ENCODE measurements at places on chromosomes 6 and 20.

DNA sequence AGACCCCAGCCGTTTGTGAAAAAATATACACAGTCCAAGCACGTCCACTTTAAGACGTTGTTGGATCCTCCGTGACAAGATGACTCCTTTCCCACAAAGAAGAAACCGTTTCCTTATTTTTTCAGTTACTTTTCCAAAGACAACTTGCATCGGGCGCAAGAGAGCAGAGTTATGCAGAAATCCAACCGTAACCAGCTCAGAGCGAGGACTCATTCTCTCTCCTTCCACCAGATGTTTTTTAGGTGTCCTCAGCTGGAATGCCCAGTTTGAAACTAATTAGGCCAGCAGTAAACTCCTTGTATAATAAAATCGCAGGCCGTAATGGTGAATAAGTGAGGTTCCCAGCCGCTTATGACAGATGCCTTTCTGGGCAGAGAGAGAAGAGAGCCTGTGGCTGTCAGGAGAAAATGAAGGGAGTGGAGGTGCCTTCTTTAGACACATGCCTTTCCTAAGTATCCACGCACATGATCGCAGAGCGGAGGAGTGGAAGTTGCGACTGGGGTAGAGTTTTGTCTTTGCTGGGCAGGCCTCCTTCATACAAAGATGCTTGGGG lies 2.8 kb downstream of the EYA2 start:
- no peak for DNase-seq

DNA sequence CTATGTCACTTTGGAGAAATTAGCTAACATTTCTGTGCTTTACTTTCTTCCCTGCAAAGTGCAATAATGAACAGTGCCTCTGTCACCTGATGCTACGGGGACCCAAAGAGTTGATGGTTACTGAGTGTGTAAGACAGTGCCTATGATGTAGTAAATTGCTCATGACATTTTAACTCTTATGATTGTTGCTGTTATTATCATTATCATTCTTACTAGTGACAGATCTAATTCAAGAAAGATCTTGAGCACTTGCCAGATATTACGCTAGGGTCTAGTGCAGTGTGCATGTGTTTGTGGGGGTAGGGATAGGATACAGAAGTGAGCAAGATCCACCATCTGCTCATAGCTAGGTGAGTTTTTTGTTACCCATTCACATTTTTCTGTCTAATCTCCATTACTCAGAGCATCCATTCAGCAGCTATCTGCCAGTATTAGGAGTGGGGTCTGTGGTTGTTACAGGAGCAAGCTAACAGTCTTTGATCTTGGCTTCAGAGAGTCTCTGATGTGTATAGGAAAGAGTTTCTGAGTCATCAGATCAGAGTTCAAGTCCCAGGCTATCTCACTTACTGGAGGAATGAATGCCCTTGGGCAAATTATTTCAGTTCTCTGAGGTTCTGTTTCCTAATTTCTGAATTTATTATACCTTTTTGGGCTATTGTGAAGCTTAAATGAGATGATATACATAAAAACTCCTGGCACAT lies 33.1 kb upstream of the DAAM2 start:
- DNase-seq, result no peak

DNA sequence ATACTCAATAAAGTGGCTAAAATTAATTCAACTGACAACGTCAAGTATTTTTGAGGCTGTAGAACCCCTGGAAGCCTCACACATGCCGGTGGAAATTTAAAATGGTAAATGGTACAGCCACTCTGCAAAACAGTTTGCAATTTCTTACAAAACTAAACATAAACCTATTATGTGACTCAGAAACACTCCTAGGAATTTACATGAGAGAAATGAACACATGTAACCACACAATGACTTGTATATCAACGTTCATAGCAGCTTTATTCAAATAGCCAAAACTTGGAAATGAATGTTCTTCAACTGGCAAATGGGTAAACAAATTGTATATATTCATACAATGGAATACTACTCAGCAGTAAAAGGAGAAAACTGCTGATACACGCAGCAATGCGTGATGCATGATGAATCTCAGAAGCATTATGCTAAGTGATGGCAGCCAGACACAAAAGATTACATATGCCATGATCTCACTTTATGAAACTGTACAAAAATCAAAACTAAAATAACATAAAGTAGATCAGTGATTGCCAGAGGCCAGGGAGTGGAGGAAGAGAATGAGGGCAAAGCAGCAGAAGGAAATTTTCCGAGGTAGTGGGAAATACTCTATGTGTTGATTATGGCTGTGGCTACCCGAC lies 112.5 kb downstream of the FAM50B start:
- no peak for DNase-seq

DNA sequence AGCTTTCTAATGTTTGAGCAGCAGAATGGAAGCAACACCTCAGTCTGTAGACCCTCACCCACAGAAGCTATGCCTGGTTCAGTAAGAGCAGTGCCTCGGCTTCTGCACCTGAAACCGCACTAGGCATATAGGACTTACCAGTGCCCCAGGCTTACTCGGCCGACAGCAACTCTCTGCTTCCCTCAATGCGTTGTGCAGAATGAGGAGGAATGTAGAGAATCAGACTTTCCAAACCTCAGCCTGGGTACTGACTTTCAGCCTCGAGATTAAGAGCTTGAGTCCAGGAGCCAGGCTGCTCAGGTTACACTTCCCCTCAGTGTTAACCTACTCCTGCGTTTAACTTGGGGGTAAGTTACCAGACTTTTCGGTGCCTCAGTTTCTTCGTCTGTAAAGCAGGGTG lies 8.6 kb downstream of the EYA2 start:
- no peak for DNase-seq

- no peak for DNase-seq
These were observed 45.5 kb upstream of the RNF146 start for GRCh38 chr6:127221201-127221600.

DNA sequence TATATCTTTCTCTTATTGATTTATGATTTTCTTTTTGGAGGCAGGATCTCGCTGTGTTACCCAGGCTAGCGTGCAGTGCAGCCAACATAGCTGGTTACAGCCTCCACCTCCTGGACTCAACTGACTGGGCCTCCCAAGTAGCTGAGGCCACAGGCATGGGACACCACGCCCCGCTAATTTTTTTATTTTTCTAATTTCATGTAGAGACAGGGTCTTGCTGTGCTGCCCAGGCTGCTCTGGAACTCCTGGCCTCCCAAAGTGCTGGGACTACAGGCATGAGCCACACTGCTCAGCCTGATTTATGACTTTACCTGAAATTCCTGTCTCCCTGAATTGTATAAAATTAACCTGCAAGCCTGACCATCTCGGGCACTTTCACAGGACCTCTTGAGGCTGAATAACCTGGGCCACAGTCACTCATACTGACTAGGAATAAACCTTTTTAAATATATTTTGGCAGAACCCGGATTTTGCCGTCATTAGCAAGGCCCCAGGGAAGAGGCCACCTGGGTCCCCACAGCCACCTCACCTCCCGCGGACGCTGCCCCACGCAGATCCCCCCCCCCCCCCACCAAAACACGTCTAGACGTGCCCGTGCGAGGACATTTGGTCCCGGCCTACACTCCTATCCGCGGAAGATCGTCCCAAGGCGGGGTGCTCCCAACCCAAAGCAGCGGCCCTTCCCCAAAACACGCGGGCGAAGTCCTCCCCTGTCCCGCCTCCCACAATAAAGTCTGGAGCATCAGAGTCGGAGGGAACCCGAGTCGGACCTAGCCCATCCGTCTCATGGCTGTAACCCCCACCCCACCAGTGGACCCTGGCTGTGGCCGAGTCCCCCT lies 902 bp downstream of the ZNF337 start:
- DNase-seq, result no peak

DNA sequence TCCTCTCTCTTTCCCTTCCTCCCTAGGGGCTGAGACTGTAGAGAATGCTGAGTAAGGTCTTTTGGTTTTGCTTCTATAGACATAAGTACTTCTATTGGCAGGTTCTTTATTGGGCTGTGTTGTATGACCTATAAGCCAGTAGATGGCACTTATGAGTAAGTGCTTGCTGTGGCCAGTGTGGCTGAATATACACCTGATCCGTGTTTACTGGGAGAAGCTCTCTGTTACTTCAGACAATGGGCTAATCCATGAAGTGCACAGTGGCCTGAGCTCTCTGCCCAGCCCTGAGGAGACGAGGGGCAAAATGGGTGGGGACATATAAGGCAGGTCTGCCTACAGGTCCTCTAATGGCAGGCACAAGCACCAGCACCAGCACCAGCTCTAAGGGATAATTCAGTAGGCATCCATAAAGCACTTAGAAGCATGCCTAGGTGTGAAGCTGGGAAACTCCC lies 610.3 kb downstream of the RNF144B start:
- DNase-seq, result no peak

DNA sequence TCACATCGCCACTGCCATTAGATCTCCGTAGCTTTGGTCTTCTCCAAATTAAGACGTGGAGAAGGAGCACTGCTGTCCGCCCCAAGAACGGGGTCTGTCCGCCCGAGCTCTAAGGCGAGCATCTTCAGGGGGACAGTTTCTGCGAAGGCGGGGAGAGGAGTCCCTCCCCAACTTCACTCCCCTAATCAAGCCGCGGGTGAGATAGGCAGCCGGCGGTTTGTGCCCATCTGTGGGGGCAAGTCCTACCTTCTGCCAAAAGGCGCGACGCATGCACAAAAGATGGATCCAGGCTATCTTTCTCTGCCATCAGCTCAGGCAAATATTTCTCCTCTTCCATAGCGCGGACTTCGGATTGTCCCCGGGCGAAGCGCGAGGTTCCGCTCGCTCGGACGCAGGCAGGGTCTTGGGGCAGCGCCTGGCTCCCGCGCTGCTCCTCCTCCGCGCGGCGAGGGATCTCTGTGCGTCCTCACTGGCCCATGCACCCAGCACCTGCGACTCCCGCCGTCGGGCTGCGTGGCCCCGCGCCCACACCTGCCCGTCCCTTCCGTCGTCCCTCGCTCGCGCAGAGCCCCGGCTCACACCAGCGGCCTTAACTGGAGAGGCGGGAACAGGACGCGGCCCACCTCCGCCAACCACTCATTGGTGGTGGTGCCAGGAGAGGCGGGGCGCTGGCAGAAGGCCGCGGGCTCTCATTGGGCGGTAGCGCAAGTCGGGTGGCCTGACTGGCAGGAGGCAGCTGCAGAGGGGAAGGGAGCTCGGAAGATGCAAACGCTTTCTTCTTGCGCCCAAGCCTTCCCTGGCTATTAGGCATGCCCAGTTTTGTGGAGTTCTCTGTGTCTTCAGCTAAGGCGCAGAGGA lies at the start of gene KHDRBS2:
TSS of gene KHDRBS2 (minus strand) at position 614 of the 858 bp plus-strand sequence.
- no peak for DNase-seq

DNA sequence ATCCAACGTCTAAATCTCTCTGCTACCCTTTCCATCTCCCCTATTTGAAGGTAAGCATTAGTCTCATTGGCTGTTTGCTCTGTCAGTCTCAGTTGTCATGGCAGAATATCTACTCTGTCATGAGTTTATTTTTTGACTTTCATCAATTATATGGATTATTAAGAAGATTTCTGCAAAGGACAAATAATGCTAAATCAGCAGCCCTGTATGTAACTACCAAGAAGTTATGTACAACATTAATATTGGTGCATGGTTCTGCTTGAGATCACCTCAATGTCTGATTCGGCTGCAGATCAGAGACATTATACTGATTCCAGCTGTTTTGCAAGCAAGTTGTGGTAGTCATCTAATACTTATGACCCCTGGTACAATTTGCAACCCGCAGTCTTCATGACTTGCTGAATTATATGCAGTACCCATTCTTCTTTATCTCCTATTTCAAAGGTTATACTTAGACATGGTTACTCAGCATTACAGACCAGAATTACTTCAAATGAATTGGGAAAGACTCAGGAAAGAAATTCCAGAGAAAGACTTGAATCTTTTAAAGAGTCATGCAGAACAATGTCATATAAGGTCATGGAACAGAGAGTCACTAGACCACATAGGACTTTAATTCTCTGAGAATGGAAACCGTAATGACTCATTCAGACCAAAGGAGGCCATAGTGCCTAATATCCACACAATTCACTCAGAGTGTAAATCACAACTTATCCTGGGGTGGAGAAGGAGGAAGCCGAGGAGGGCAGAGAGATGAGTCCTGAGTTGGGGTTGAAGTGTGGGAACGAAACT lies 201.4 kb downstream of the IBTK start:
- DNase-seq, result no peak

DNA sequence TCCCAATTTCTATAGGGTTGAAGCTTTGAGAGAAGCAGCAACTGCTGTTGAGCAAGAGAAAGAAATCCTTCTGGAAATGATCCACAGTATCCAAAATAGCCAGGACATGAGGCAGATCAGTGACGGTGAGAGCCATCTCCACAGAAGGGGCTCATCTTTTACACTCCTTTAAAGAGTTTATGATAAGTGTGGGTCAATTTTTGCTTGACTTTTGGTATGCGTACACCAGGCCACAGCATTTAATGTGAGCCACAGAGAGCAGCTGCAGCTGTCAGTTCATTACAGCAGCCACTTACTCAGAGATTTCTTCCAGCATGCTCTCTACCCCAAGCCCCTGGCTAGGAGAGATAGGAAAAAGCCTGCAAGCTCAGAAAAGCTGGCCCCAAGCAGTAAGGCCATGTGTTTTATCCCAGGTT lies 9.9 kb downstream of the BAG2 start:
- DNase-seq, result no peak

- DNase-seq, result no peak
These were observed 176.1 kb downstream of the TRIM27 start for GRCh38 chr6:28747631-28748157.

GRCh38 chr6:88910922-88911778 lies 52.3 kb downstream of the RNGTT start:
- no peak for DNase-seq

- no peak for DNase-seq
These were observed 244.8 kb upstream of the TENT5A start for GRCh38 chr6:81997090-81997926.
